ENCODE measurements at places on chromosomes 11 and 22.

DNA sequence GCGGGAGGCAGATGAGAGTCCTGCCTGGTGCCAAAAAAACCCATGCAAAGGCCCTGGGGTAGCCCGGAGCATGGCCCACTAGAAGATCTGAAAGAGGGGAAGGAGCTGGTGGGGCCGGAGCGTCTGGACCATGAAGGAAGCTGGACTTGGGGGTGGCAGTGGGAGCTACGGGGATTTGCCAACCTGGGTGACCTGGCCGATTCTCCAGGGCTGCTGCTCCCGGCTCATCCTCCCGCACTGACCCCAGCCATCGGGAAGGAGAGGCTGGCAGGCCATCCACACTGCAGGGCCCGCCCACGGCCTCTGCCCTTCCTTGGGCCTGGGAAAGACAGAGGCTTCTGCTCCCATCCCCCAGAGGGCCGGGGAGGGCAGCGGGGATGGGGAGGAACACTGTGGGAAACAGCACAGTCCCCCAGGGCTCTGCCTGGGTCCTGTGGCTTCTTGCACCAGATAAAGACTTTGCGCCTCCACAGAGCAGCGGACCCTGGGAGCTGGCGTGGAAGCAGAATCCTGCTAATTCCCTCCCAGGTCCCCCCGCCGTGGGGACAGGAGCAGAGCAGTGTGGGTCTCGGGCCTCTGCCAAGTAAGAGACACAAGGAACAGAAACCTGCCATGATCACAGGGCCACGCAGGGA, 87.1 kb upstream of the LINC01488 start:
- no peak for DNase-seq

DNA sequence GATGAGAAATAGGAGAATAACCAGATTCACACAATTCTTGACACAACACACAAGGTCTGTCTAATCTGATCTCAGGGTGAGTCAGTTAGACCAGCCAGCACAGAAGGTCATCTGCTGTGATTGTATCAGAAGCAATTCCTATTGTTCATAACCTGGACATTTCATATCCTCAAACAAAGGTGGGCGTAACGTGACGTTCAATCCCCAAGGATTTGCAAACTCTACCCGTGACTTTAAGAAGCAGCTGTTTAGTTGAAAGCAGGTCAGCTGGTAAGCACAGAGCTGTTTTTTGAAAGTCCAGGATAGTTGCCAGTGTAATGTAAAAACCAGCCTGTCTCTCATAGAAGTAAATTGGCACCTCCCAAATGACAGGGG, 385.1 kb downstream of the DCDC1 start:
- no peak for DNase-seq

- DNase-seq, result no peak
Observed at GRCh38 chr11:70547821-70548670, 149.7 kb downstream of the CTTN start.

GRCh38 chr22:37843741-37844089, 419 bp downstream of the ANKRD54 start:
- peak; percentile 58 for DNase-seq

DNA sequence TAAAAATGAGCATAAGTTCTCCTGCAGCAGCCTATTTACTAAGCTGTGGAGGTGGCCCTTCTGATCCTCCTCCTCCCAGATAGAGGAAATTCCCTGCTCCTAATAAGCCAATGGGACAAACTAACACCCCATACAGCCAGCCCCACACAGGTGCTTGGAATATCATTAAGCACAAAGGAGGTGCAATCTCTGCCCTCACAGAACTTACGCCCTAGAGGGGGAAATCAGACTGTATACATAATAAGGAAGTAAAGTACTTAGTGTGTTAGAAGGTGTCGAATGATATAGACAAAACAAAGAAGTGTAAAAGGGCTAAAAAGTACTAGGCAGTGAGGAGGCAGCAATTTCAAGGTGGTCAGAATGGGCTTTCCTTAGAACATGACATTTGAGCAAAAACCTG, 5.8 kb downstream of the MS4A12 start:
- DNase-seq, result no peak

GRCh38 chr22:46076651-46077339, 73.5 kb upstream of the PPARA start:
- DNase-seq, result no peak

DNA sequence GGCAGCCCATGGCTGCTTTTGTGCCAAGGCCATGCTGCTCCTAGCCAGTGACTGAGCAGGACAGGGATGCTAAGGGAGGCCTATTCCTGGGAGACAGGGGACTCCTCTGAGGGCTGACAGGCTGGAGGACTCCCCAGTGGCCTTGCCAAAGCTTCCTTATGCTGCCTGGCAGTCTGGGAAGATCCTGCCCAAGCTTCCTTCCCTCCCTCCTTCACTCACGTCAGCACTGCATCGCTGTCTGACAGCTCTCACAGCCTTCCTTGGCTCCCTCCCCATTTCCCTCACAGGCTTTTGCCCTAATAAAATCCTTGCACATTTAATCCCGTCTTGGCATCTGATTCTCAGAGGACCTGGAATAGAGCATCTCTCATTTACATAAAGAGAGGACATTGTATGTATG, 26.5 kb downstream of the HTR3A start:
- no peak for DNase-seq

DNA sequence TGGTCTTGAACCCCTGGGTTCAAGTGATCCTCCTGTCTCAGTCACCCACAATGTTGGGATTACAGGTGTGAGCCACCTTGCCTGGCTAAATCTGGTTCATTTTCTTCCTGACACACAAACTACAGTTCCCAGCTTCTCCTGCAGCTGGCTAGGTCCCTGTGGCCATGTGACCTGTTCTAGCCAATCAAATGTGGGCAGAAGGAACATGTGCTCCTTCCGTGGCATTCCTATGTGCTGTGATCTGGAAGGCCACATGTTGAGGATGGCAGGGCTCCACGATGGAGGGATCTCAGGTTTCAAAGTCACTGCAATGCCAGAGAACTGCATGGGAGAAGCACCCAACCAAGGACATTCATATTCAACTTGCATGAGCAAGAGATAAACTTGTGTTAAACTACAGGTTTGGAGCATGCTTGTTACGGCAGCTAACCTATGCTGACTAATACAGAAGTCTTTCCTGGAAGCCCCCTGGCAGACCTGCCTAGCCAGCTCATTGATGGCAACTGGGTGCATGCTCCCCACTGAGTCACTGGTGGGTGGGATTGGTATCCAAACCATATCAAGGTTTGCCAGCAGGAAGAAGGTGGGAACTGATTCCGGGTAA, 86.0 kb downstream of the RPS6KA4 start:
- no peak for DNase-seq

DNA sequence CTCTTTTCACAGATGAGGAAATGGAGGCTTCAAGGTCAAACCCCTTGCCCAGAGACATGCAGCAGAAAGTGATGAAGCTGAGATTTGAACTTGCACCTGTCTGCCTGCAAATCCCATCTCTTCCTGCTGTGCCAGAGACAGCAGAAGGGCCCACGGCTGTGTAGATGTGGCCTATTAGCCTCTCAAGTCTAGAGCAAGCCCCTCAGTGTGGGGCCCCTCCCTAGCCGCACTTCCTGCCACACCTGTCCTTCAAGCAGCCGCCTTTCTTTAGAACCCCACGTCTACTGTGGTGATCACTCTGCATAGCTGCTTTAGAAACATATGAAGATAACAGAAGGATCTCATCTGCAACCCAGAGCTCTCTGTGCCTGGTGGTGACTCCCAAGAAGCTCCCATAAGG, 41.2 kb upstream of the JAM3 start:
- DNase-seq, result no peak

DNA sequence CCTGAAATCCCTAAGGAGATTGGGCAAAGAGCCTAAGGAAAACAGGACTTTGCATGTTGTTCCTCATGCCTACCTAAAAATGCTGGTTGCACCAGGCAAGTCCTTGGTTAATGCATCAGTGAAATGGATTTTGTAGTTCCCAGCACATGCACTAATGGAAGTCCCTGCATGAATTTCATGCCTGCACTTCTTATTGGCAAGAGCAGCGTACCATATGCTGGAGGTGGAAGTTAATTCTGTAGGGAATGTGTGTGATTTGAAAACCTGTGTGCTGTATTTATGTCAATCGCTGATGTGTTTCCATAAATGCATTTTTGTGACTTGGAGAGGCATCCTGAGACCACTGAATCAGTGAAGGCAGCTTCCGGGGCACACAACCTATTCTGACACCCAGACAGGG, 140.3 kb upstream of the MTNR1B start:
- no peak for DNase-seq

DNA sequence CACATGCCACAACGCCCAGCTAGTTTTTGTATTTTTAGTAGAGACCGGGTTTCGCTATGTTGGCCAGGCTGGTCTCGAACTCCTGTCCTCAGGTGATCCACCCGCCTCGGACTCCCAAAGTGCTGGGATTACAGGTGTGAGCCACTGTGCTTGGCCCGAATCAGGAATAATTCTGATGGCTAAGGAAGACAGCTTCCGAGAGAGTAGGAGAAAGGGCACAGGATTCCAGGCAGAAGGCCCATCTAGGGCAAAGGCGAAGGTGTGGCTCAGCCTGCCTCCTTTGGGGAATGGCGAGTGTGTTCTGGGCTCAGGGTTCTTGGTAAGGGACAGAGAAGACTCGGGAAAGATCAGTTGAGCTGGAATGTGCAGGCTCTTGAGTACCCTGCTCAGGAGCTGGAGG, 1.6 kb upstream of the SYCE3 start:
- no peak for DNase-seq

GRCh38 chr11:31619980-31620379, 110.4 kb downstream of the ELP4 start:
- no peak for DNase-seq

GRCh38 chr22:17562906-17563870, at the start of gene SLC25A18:
SLC25A18 (plus strand) TSS chr22:17563498; CDS start chr22:17579945, 16,447 bp downstream.
- no peak for DNase-seq

GRCh38 chr11:127224276-127224675, 223.7 kb upstream of the KIRREL3 start:
- DNase-seq, result no peak

DNA sequence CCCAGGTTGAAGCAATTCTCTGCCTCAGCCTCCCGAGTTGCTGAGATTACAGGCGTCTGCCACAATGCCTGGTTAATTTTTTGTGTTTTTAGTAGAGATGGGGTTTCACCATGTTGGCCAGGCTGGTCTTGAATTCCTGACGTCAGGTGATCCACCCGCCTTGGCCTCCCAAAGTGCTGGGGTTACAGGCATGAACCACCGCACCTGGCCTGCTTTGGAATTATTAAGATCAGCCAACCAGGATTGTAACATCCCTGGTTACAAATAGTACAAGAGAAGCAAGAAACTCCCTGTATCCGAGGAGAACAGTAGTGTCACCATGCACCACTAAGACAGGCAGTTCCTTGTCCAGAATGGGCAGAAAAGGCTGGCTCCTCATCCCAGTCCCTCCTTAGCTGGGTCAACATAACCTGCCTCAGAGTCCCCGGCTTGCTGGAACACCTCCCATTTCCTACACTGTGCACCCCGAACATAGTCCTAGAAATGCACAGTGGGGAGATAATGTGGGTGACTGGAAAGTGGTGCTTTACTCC, 77.2 kb upstream of the INCENP start:
- DNase-seq, result no peak

DNA sequence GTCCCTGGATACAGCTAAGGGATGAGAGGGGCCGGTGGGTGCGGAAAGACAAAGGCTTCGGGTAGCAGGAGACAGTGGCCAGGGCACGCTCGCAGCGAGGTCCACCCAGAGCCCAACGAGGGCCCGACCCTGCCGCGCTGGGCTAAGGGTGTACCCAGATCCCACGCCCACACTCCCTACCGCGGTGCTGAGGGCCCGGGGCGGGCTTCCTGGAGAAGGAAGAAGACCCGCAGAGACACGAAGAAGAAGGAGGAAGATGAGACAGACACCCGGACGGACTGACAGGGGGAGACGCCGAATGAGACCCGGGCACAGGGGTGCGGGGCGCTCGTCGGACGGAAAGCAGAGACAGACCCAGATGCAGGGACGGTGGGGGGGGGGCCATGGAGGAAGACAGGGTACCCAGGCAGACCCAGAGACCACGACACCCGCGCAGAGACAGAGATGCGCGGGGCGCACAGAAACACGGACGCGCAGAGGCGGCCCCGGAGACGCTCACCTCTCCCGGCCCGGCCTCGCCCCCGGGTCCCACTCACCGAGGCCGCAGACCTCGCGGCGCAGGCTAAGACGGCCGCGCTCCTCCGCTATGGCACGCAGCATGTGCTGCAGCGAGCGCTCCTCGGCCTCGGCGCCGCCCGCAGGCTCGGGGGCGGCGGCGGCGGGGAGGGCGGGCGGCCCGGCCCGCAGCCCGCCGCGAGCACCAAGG, 437 bp downstream of the KIAA0930 start:
- peak; percentile 77 for DNase-seq

GRCh38 chr11:113562576-113562975, 87.4 kb upstream of the DRD2 start:
- no peak for DNase-seq

DNA sequence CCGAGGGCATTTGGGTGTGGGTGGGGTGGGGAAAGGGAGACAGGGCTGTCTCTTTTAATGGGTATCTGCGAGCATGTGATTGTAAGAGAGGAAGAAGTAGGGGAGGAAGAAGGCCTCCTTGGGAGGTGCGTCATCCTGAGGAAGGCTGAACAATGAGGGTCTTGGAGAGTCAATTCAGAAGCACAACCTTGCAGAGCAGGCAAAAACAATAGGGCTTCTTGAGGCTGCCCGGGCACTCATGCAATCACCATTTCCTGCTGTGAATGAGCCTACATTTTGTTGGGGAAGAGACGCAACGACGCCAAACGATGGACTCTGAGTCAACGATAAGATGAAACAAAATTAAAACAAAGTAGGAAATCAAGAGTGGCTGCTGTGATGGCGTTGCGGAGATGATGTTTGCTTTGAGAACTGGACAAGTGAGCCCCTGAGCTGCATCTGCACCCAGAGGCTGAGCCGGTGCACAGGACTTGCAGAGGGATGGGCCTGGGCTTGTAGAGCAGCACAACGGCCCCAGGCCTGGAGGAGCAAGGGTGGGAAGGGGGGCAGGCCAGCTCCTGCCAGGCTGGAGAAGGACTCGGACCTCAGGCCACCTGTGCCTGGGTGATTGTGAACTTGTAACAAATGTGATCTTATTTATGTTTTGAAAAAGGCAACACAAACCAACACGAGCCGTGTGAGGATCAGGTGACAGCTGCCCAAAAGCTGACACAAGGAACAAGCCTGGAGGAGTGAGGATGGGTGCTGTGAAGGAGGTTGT, 92.3 kb upstream of the B3GAT1 start:
- no peak for DNase-seq

DNA sequence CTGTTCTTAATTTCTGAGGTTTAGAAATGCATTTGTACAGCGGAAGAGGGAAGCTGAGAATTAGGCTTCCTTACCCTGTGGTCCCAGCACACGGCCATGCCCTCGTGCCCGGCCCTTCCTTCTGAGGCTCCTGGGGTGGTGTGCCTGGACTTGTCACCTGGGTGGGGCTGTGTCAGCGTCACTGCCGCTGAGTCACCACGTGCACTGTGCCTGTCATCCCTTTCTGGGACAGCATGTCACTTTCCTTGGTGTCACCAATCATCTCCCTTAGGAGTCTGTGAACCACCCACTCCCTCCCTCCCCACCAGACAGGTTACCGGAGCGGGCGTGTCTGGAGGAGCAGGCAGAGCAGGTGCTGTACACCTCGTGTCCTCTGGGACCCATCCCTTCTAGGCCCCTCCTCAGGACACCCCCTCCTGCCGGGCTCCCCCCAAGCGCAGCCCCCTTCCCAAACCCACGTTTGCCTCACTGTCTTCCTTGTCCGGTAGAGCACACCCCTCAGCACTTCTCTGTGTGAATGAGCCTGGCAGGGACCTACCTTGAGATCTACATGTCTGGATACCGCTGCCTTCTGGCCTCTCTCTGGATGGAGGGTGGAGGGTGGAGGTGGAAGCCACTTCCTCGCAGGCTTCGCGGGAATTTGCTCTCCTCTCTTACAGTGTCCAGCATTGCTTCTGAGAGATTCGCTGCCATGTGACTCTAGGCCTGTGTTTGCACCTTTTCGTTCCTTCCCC, 367.6 kb downstream of the TBC1D22A start:
- DNase-seq, result peak; percentile 39

Data from pancreas (tissue), 10 donors.